ENCODE measurements at places on chromosomes 16 and 17. TPM values are rescaled to one million over a fixed set of nuclear protein-coding genes. Genes with fewer than 3 reads are reported as not detected.

GRCh38 chr16:31052114-31052513 lies 18.8 kb downstream of the STX4 start:
- DNase-seq = no peak

DNA sequence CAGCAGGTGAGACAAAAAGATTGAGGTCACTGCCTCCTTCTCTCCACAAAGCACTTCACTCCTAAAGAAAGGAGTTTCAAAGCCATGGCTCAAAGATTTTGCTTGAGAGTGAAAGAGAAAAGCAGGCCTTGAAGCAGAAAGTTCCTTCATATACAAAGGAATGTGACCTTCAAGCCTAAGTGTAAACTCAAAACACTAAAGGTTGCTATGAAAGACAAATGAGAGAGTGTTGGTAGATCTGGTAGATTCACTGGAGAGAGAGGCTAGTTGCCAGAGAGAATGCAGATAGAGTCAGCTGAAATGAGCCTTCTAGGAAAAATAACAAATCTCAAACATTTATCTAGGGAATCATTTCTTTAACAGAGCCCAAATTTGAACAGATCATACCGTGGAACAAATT lies 305.2 kb downstream of the CDH8 start:
- no peak for DNase-seq

DNA sequence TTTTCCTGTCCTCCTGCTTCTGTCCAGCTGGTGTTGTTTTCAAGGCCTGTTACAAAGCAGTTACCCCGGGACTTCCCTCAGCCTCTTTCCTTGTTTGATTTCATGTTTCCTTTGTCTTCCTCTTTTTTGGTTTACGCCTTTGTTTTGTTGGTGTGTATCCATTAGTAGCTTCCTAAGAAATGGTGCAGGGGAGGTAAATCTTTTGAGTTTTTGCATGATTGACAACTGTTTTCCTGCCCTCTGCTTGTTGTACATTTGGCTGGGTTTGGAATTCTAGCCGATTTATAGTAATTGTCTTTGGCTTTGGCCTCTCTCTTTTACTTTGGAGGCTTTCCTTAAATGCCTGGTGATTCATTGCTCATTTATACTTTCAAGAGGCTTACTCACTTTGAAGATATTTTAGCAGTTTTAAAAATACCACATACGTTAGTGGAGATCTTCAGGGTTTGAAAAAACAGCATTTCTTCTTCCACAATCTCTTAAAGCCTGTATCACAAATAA lies 32.8 kb downstream of the DNAH2 start:
- no peak for DNase-seq

DNA sequence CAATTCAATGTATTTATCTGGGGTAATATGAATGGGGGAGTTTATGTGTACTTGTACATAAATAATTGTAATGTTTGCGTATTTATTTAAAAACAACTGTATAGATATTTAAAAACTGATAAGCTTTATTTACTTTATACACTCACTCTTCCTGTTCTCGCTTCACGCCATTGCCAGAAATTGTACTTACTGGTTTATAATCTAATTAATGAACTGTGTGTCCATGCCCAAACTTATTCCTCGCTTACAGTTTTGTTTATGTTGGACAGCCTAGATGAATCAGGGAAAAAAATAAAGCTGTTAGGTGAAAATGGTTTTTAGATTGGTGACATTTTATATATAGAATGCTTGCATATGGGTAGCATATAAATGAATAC lies 30.8 kb downstream of the AATF start:
- DNase-seq = no peak

GRCh38 chr17:7437950-7438614 lies 1.2 kb upstream of the FGF11 start:
- DNase-seq = peak; percentile 89

DNA sequence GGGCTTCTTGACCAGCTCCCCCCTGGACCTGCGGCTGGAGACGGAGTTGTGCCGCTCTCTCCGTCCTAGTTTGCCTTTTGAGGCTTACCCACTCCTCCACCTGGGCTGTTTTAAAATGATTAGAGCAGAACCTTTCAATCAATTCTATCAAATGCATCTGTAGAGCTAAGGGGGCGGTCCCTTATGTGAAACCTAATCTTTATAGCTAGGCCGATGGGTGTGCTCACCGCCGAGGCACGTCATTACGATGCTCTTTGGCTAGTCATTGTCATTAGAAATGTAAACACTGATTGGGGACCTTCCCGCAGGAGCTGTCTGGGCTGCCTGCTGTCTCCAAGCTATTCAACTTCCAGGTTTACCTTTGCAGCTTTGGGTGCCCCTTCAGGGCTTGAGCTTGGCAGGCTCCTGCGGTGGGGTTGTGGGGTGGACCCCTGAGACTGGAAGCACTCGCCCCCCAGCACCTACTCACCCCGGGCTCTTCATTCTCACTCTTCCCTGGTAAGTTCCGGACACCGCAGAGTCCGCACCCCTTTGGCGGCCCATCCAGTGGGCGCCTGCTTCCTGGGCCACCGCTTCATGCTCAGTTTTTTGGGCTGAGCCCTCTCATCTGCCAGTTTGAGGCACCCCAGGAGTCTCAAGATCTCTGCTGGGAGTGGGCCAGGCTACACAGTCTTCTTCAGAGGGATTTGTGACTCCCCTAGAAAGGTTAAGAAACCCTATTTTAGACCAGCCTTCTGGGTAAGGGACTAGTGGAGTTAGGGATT lies 20.9 kb upstream of the IL17C start:
- DNase-seq = no peak

- DNase-seq = no peak
Measured at GRCh38 chr17:11580677-11581076, 17.6 kb upstream of the DNAH9 start.

DNA sequence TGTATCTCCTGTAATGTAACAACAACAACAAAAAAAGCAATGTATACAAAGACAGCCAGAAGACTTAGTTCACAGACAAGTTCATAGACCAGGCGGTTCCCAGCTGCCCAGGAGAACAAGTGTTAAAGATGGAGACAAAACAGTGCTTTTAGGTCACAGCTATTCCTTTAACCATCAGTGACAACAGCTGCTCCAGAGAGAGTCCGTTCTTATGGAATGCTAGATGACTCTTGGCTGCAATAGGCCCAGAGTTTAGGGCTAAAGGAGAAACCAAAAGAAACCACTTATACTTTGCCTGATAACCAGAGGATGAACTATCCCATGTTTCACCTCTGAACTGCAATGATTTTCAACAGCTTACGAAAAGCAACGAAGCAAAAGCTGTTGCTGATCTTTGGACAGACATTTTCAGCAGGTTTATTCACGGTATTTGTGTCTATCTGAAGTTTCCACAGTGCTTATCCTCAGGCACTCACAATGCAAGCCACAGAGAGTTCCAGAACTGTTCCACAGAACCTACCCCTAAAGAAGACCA lies 6.0 kb downstream of the ZCCHC14 start:
- DNase-seq = no peak

- DNase-seq = no peak
Measured at GRCh38 chr17:6455321-6455705, 11.1 kb downstream of the PIMREG start.

DNA sequence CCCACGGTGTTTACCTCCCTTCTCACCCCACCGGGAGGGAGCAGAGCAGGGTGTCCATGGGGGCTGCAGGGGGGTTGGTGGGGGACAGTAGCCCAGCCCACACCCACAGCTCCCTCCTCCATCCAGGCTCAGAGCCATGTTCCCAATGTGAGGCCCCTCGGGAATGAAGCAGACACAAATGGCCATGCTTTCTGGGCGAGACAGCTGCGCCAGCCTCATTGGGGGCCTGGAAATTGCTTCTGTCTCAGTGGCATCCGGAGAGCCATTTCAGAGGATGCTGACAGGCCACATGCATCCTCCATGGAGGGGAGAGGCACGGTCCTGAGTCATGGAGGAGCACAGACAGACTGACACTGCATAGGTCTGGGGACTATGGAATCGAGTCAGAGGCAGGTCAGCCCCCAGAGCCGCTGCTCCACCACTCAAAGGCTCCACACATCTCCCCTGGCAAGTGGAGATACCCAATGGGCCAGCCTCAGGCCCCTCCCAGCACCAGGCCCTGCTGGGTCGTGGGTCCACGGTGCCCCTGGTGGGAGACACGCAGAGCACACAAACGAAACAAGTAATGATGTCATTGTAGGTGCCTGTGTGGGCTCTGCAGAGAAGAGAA lies 59.6 kb upstream of the ENPP7 start:
- no peak for DNase-seq

- DNase-seq = peak; percentile 78
Measured at GRCh38 chr16:69187446-69188235, 677 bp downstream of the SNTB2 start.

- DNase-seq = no peak
Measured at GRCh38 chr16:1097156-1097555, 1.1 kb upstream of the C1QTNF8 start.

DNA sequence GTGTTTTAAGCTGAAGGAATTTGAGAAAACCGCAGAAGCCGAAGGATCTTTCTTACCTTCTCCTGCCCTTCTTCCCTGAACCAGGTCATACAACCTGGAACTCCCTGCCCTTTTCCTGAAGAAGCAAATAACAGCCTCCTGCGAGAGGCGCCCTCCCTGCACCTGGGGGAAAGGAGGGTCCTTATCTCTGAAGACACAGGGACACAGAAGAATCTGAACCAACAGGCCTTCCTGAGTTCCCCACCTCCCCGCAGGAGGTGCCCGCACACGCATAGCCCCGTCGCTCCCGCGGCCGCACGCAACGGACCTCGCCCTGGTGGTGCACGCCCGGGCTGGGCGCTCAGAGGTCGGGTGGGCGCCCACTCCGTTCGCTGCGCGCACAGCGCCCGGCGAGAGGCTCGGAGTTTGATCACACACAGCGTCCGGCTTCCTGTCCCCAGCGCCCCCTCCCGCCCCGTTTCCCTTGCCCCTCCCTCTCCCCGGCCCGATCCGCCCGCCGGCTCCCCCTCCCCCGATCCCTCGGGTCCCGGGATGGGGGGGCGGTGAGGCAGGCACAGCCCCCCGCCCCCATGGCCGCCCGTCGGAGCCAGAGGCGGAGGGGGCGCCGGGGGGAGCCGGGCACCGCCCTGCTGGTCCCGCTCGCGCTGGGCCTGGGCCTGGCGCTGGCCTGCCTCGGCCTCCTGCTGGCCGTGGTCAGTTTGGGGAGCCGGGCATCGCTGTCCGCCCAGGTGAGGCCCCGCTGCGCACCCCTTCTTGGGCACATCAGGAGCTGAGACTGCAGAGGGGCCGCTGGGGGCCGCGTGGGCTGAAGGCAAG lies at the start of gene TNFSF12:
TSS of gene TNFSF12 (plus strand) at position 474 of the 816 bp plus-strand sequence. CDS start at position 570, 96 bp downstream.
- DNase-seq = peak; percentile 85

DNA sequence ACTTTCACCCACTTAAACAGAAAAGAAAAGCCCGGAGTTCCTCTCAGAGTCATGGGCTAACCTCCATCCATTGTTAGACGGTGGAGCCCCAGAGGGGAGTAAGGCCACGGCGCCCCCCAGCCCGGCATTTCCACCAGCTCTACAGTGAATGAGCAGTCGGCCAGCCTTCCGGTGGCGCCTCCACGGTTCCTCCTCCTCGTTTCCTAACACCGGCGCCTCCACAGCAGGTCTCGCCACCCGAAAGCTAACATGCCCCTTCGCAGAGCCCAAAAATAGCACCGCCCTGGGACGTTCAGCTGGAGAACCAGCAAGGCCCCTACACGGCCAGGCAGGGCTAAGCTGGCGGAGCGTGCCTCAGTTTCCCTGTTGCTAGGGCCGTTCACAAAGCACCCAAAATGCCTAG lies 858 bp downstream of the MMD start:
- DNase-seq = peak; percentile 82

DNA sequence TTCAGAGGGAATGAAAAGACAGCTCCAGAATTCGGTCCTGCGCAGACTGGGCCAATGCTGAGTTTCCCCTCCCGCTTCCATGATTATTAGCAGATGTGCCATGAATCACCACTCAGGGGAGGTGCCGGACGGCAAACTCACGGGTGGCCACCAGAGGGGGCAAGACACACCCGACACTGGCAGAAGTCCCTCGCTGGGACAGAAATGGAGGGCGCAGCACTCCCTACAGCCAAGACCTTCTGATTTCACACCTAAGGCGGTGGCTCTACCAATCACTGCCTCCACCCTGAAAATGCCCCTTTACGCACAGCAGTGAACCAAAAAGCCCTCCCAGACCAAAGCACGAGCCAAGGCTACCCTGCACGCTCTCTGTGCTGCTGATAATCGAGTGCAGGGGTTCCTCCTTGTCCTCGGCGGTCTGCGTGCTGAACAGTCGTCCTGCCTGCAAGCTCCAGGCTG lies 26.8 kb downstream of the TRAP1 start:
- peak; percentile 94 for DNase-seq

GRCh38 chr17:10029129-10029528 lies 124.1 kb upstream of the RCVRN start:
- DNase-seq = no peak

DNA sequence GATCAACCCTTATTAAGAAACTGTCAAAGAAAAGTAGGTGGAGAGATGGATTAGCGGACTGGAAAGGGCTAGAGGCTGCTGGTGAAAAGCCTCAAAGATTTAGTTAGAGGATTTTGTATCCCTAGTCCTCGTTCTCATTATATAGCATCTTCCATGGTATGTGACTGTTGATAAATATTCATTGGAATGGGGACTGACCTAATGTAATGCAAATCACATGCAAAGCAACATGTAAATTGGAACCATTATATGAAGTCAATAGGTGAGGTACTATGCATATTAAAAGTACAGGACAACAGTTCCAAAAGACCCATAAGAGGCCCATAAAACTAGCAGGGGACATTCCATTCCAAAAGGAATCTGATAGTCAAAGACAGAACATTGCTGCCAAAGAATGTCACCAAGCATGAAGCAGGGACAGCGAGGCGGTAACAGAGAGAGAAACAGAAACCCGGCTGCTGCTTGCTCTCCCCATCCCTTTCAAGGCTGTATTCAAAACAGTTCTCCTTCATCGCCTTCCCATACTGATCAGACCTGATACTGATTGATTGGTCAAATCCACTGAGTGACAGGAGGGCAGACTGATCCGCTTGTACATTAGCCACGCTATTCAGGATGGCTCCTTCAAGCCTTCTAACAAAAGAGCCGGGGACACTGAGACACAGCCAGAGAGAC lies 44.5 kb downstream of the SOX9 start:
- DNase-seq = no peak

DNA sequence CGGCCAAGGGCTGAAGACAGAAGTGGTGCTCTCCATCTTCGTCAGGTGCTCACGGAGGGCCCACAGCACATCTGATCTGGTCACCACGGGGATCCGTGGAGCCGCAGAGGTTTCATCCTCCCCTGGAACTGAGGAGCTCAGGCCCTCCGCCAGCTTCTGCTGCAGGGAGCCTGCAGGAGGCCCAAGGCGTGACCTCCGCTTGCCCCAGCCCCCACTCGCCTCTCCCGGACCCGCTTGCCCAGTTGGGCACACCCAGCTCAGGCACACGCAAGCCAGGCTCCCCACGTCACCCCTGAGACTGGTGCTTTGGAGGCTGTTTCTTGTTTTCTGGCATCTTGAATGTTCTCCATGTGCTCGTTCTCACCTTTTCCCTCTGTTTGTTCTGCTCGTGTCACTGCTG lies 39.4 kb upstream of the CHMP6 start:
- DNase-seq = peak; percentile 24

Gene CD300A
- total RNA-seq = 1.7 TPM

Gene CMTM2
- total RNA-seq = 0.46 TPM

Gene TMC6
- 57.2 TPM for total RNA-seq

Gene OTOA
- total RNA-seq = not detected

Gene DUS1L
- total RNA-seq = 57.9 TPM

Gene PABPN1L
- total RNA-seq = not detected

Gene TPSAB1
- total RNA-seq = 7.1 TPM

All from Right ventricle myocardium superior (tissue), 1 donor.